ENCODE measurements at places on chromosomes 5 and 9.

DNA sequence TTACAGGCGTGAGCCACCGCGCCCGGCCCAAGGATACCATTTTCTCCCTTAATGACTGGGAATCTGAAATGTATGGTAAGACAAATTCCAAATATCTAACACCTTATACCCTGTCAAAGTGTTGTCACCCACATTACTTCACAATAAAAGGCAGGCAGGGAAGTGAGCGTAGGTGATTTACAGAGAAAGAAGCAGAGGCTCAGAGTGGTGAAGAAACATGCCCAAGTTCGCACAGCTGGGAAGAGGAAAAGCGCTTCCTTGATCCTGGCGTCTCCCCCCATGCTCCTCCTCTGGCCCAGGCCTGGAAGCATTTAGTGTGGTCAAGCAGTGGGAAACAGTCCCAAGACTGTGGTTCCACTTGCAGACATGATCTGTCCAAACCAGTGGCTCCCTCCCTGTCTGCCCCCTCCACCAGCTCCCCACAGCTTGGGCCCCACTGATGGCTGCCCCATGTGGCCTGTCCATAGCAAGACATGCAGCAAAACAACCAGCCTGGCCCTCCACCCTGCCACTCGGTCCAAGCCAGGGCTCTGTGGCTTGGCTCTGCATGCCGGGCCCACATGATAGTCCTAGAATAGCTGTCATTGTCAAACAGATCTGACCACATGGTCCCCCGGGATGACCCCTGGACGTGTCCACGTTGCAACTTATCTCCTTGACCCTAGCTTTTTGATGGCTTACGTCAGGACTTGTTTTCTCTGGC lies 107.2 kb downstream of the TTLL11 start:
- ATAC-seq: no peak
- no peaks in the 10 kb centered on the region for H3K27me3 ChIP-seq
- no peak overlapping the region for H3K27ac ChIP-seq
- H3K4me1 ChIP-seq: no peaks in the 10 kb centered on the region
- no peak overlapping the region for H3K4me3 ChIP-seq
- peaks cover 53% of the 10 kb centered on the region for H3K36me3 ChIP-seq

DNA sequence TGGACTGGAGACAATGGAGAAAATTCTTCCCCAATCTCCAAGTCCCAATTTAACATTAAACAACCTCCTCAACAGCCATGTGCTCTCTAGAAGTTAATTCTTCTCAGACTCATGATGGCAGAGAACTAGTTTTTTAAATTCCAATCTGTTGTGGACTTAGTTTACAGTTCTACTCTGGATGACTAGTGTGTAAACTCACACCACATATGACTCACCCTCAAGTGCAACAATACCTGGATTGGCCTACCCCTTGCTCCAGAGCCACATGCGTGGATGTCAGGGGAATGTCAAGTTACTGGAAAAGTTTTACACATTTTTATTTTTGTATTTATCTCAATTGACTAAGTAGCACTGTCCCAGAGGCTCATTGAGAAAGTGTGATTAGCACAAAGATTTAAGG lies 136.0 kb upstream of the EFNA5 start:
- no peaks in the 10 kb centered on the region for H3K27me3 ChIP-seq
- no peak for ATAC-seq
- no peaks in the 10 kb centered on the region for H3K36me3 ChIP-seq
- H3K4me1 ChIP-seq: no peaks in the 10 kb centered on the region
- H3K27ac ChIP-seq: no peak overlapping the region

GRCh38 chr5:8382456-8382855 lies 513.5 kb downstream of the MTRR start:
- H3K4me3 ChIP-seq: no peak overlapping the region
- no peak for ATAC-seq
- no peaks in the 10 kb centered on the region for H3K4me1 ChIP-seq
- H3K27me3 ChIP-seq: no peaks in the 10 kb centered on the region
- no peak overlapping the region for H3K27ac ChIP-seq

- no peak overlapping the region for H3K4me3 ChIP-seq
- H3K36me3 ChIP-seq: no peaks in the 10 kb centered on the region
- H3K4me1 ChIP-seq: no peaks in the 10 kb centered on the region
- peaks cover 57% of the 10 kb centered on the region for H3K27me3 ChIP-seq
- no peak overlapping the region for H3K27ac ChIP-seq
Measured at GRCh38 chr9:134547161-134548100, 94.2 kb upstream of the COL5A1 start.

GRCh38 chr5:73450672-73451223 lies 2.2 kb upstream of the FOXD1 start:
- H3K36me3 ChIP-seq: no peaks in the 10 kb centered on the region
- peaks cover 53% of the 10 kb centered on the region for H3K27me3 ChIP-seq
- H3K4me3 ChIP-seq: no peak overlapping the region
- ATAC-seq: no peak

DNA sequence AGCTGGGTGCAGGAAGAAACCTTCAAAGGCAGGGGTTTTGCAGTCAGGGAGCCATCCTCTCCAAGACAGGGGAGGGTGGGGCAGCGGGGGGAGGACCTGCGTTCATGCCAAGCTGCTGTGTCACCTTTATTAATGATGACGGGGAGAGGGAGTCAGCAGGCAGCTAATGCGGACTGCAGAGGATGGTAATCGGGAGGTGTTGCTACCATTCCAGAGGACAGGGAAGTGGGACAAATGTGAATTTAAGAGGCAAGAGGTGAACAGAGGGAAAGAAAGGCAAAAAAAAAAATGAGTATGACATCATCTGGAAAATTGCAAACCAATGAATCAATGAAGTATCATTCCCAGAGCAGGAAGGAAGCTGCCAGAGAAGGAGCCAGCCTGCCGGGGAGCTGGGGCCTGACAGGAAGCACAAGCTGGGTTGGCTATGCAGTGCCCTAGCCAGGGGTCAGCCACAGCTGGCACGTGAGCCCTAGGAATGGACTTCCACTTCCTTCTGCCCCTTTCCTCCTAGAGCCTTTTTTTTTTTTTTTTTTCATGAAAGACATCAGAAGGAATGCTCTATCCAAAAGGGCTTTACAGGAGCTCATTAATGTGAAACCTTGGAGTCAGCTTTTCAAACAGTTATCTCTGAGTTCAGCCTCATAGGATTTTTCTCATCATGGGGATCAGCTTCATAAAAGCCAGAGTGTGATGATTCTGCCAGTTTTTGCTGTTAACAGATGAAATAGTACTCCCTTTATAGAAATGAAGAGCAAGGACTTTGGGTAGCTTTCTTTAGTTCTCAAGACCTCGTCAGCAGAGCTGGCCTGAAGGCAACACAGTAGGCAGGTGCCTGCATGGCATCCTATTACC lies 9.2 kb downstream of the INSYN2B start:
- no peak for ATAC-seq
- H3K27ac ChIP-seq: peak overlapping the region; percentile 42
- no peak overlapping the region for H3K4me3 ChIP-seq

DNA sequence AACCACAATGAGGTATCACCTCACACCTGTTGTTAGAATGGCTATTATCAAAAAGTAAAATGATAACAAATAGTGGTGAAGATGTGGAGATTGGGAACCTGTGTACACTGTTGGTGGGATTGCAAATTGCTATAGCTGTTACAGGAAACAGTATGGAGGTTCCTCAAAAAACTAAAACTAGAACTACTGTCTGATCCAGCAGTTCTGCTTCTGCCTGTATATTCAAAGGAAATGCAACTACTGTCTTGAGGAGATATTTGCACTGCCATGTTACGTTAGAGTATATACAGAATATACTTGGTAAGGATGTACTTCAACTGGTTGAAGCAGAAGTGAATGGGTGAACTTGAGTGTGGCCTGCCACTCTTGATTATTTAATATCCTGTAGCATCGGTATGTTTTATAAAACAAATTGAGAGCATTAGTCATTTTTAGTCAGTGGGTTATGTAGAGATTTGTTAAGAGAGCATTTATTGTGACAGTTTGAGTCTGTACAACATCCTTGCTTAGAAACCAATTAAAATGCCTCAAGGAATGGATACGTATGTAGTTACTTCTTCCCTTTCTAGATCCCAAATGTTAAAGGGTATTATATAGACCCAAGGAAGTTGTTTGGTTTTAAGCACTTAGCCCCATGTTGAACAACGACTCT lies 37.5 kb downstream of the ZCCHC7 start:
- peaks cover 50% of the 10 kb centered on the region for H3K36me3 ChIP-seq
- no peak for ATAC-seq
- H3K27ac ChIP-seq: no peak overlapping the region
- H3K4me3 ChIP-seq: no peak overlapping the region
- no peaks in the 10 kb centered on the region for H3K27me3 ChIP-seq
- peaks cover 36% of the 10 kb centered on the region for H3K4me1 ChIP-seq

DNA sequence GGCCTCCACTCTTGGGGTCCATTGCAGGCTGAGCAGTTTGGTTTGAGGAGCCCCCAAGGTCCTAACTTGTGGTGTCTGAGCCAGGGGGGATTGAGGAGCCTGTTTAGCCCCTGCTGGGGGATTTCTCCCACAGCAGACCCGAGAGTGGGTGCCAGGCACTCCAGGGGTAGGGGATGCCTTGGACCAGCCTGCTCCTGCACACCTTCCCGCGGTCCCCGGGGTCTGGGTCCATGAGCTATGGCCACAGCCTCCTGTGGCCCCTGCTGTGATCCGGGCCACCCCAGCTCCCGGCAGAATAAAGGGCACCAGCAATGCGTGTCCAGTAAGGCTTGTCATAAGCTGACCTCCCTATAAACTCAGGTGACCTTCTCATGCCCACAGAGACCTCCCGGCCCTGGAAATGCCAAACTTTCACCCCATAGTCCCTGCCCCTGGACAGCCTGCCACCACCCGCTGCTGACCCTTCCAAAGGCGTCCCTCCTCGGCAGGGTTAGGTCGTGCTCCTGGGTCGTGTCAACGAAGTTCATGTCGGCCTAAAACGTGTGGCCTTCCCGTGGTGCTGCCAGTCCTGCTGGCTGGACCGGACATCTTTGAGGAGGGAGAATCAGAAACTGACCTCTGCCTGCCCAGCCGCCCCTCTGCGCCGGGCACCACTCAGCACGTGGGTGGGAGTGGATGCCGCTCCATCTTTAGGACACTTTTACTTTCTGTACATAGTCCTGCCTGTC lies 137.6 kb downstream of the MRPL36 start:
- H3K27ac ChIP-seq: no peak overlapping the region
- peaks cover 8% of the 10 kb centered on the region for H3K4me1 ChIP-seq
- H3K27me3 ChIP-seq: peaks cover 65% of the 10 kb centered on the region
- H3K4me3 ChIP-seq: no peak overlapping the region
- no peaks in the 10 kb centered on the region for H3K36me3 ChIP-seq

DNA sequence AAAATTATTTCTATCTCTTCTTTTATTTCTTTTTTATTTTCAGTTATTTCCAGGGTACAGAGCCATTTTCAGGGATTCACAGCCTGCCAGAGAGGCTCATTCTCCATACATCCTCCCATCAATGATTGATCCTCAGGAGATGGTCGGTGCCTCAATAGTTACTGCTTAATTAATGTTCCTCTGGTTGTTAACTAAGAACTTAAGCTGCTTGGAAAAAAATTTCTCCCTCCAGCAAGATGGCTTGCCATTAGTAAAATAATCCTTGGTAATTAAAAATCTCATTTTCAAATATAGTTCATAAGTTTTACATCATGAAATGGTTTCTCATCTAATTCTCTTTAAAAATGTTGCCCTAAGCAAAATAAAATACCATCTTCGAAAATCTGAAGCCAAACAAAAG lies 20.0 kb downstream of the MARCHF11 start:
- ATAC-seq: no peak
- H3K27me3 ChIP-seq: no peaks in the 10 kb centered on the region
- no peaks in the 10 kb centered on the region for H3K36me3 ChIP-seq
- H3K27ac ChIP-seq: no peak overlapping the region

DNA sequence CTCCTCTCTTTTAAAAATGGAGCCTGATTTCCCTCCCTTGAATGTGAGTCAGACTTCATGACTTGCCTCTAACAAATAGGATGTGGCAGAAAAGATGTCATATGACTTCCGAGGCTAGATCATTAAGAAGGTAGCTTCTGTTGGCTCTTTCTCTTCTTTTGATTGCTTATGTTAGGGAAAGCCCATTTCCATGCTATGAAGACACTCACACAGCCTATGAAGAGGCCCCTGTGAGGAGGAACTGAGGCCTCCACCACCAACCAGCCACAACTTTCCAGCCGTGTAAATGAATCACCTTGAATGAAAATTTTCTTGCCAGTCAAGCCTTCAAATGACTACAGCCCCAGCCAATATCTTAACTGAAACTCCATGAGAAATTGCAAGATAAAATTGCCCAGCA lies 413.4 kb downstream of the TMEM38B start:
- H3K4me3 ChIP-seq: no peak overlapping the region
- H3K27ac ChIP-seq: no peak overlapping the region

DNA sequence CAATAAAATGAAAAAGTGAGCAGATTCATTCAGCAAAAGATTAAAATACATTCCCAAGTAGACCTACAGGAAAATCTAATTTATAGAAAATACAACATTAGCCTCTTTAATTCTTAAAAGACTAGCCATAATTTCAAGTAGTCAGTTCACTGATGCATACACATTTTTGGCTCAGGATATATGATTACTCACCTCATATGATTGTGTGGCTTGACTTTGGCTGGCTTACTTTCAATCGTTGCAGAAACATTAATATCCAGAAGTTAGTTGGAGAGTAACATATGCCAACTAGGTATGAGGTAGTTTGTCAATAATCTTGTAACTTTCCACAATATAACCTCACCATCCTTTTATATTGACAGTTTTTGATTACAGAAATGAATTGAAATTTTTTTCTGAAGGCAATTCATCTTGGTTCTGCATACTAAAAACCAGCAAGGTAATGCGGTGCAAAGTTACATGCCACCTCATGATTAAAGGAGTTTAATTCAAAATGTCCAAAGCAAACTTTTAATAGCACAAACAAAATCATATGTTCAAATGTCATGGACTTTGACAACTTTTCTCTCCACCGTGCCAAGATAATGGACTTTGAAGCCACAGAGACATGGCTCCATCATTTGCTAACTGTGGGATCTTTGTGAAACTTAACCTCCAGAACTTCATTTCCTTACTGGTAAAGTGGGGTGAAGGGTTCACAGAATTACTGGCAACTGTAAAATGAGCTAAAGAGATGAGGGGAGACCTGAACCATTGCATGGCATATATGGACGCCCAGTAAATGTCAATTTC lies 76.6 kb upstream of the PAM start:
- H3K4me1 ChIP-seq: no peaks in the 10 kb centered on the region
- no peak overlapping the region for H3K27ac ChIP-seq
- no peaks in the 10 kb centered on the region for H3K27me3 ChIP-seq
- no peaks in the 10 kb centered on the region for H3K36me3 ChIP-seq
- no peak overlapping the region for H3K4me3 ChIP-seq

GRCh38 chr5:37875051-37875787 lies 35.4 kb upstream of the GDNF start:
- no peak overlapping the region for H3K27ac ChIP-seq
- ATAC-seq: no peak
- H3K4me3 ChIP-seq: no peak overlapping the region
- H3K27me3 ChIP-seq: no peaks in the 10 kb centered on the region
- no peaks in the 10 kb centered on the region for H3K36me3 ChIP-seq

All from stimulated activated memory B cell treated with anti-CD40 and anti-IgM and Interleukin-4, amounts not matched to agents 10 μg/mL and 1 μg/mL and 100 μg/mL, for 72 hours (primary cell).